ENCODE measurements at places on chromosomes 7 and 10.
A peak's percentile ranks its signal among the peaks of the same experiment; 100 is the strongest.

- DNase-seq, result no peak
Measured at GRCh38 chr10:95818668-95819067, 62.7 kb downstream of the ENTPD1 start.

DNA sequence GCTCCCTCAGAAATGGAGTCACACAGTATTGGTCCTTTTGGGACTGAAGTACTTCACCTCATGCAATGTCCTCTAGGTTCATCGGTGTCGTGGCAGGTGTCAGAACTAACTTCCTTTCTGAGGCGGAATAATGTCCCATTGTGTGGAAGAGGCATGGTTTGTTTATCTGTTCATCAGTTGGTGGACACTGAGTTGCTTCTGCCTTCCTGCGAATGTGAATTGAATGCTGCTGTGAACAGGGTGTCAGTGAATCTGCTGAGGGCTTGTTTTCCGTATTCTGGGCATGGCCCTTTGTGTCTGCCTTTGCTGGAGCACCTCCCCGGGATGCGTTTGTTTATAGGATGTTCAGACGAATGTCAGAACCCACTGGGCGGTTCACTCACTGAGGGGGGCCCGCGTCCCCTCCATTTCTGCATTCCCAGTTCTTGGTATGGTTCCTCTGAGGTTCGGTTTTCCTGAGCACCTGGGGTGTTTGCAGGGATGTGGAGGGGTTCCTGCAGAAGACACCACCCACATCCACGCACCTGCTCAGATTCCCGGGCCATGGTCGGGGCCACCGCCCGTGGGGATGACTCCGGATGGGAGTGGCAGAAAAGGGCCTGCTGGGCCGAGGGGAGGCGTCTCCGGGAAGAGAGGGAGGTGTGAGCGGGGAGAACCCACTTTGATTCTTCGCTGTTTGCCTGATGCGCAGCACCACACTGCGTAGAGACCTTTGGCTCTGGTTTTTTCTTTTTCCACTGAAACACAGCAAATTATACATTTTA, 33.1 kb downstream of the CHST12 start:
- DNase-seq, result no peak

DNA sequence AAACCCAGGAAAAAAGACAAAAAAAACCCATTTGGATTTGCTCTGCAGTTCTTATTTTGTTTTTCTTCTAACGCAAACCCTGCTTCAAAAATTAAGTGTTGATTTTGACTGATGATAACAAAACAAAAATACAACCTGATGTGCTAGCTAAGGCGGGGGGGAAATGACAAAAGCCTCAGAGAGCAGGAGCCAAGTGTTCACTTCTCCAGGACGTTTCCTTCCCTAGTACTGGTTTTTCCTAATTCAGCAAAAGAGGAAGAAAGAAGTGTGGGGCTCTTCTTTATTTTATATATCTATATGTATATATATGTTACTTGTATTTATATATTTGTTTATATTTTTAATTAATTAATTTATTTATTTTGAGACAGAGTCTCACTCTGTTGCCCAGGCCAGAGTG, 28.0 kb downstream of the SNX10 start:
- DNase-seq, result no peak

DNA sequence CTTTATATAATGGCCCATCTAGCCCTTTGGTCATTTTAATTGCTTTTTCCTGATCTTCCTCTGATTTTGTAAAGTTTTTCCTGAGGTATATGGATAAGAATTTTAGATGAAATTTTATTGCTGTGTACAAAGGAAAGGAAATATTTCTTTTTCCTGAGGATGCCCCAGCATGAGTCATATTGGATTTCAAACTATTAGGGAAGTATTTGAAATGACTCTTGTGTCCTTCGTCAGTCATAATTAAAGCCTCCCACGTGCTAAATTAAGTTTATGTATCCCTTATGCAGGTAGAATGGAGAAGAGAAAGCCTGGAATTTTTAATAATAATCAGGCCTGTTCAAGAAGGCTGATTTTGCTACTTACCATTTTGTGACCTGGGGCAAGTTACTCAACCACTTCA, 82.6 kb upstream of the GLI3 start:
- no peak for DNase-seq

DNA sequence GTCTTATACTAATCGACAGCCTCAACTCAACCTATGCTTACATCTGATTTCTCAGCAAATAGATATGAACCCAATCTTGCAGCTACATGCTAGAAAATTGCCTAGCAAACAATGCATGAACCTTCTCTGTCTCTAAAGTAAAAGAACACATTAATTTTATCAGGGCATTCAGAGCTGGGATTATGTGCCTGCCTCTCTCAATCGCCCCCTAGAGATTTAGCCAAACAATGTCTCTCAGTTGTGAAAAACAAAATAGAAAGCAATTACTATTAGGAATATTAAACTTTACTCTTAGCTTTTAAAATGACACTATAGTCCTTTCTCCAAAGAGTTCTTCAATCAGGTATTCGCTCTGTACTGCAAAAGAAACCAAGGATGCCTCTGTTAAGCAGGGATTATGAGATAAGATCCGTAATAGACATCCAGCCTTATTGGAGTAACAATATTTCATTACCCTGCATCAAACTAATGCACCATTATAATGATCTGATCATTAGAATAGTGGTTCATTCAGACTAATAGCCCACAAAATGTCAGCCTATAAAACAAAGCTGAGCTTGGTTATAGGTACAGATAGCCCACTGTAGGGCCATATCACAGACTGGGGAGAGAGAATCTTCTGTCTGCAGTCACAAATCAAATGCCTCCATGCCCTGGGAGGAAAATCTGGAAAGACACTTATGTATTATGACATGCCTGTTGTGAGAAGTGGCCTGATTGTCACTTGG, 736.9 kb downstream of the PARD3 start:
- no peak for DNase-seq

DNA sequence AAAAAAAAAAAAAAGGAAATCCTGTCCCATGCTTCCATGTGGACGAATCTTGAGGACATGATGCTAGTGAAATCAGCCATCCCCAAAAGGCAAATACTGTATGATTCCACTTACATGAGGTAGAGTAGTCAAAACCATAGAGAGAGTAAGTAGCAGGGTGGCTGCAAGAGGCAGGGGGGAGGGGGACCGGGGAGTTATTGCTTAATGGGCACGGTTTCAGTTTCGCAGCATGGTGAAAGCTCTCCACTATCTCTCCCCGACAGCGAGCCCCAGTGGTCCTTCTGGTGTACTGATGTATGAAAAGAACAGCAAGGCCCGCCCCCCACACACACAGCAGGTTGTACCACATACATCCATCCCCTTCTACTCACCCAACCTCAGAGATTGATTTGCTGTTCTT, 32.8 kb downstream of the NOD1 start:
- peak; percentile 47 for DNase-seq

GRCh38 chr7:27875832-27876231, 135.9 kb downstream of the TAX1BP1 start:
- no peak for DNase-seq

DNA sequence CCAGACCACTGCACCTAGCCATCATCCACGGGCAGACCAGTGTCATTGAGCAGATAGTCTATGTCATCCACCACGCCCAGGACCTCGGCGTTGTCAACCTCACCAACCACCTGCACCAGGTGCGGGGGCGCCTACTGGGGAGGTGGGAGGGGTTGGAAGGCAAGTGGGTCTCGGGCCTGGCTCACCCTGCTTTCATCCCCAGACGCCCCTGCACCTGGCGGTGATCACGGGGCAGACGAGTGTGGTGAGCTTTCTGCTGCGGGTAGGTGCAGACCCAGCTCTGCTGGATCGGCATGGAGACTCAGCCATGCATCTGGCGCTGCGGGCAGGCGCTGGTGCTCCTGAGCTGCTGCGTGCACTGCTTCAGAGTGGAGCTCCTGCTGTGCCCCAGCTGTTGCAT, 4.6 kb downstream of the NFKB2 start:
- DNase-seq, result no peak

GRCh38 chr10:437698-438490, 251.6 kb downstream of the DIP2C start:
- no peak for DNase-seq

DNA sequence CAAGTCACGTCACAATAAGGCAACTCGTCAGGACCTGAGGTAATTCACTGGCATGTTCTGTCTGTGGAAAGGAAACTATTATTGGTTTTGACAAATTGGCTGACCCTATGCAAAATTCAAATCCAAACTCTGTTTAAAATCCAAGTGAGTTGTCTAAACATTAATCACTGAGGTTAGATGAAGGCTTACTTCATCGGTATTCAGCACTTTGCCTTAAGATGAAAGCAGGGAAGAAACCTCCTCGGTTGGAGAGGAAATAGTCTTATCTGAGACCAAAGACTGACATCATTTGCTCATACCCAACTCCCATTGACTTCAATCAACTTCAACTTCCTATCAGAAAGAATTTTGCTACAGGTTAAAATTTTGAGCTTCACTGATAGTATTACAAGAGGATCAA, 355.1 kb upstream of the MBL2 start:
- no peak for DNase-seq

GRCh38 chr7:149415391-149416071, 45.3 kb downstream of the ZNF777 start:
- DNase-seq, result no peak
